ENCODE measurements at places on chromosomes 7 and 10.

DNA sequence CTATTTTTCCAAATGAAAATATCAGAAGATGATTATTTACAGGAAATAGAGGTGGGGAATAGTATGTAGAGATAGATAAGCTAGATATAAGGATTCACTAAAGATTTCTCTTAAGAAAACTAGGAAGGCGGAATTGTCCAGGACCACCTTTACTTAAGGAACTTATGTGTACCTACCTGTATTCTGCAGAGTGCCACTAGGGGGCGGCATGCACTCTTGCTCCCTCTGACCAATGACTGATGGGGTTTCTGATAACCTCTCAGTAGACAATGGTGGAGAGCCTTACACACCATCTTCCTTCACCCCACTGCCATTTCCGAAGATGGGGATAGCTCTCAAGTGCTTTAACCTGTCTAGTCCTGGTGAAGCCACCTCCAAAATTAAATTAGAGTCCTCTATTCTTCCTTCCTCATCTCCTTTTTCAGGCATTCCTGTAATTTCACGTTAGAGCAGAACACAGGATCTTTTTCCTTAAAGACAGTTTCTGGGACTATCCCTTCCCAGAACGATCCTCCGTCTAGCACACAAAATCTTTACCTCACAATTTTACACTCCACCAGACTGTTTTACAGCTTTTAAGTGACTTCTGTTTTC, 453.1 kb downstream of the SORCS1 start:
- peak; percentile 85 for DNase-seq

DNA sequence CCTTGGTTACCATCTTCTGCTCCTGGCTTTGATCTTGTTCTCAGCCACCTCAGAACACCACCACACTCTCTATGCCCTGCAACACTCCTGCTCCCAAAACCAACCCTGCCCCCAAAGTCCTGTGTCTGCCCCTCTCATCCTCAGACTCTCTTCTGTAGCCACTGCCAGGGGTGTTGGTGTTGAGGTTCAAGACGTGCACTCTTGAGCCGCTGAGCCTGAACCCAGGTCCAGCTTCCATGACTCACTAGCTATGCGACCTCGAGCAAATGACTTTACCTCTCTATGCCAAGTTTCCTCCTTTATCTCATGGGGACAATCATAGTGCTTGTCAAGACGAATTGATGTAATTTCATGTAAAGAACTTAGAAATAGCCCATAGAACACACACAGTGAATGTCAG, 840 bp upstream of the ATP6V0A4 start:
- no peak for DNase-seq

DNA sequence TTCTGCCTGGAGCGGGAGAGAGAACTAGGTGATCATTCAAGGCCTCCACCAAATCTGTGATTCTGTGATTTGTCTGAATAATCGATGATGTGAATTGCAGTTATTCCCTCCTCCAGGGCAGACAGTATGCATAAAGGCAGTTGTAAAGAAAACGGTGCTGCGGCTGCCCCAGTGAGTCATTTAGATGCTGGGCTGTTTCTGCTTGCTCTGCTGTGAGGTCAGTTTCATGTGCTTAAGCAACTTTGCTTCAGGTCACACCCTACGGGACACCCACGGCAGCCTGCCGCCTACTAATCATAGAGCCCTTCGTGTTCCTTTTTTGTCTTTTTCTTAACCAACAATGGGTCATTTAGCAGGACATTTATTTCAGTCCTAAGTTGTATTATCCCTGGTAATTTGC, 158.1 kb upstream of the PITRM1 start:
- DNase-seq: no peak

GRCh38 chr7:66427956-66428355, 200.7 kb upstream of the KCTD7 start:
- DNase-seq: no peak

DNA sequence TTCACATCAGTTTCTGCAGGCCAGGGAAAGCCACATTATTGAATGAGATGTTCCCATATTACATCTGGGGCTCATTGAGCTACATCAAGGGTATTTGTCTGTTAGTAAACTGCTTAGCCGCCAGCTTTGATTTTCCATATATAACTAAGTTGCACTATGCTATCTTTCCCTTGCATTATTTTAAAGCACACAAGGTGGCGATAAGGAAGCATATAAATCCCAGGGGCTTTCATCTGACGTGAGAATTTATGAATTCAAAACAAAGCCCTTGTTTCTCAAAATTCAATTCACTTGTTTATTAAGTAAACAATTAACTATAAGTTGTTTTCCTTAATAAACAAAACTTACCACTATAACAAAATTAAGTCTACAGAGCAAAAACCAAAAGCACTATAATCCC, 334.1 kb upstream of the TPK1 start:
- peak; percentile 3 for DNase-seq

DNA sequence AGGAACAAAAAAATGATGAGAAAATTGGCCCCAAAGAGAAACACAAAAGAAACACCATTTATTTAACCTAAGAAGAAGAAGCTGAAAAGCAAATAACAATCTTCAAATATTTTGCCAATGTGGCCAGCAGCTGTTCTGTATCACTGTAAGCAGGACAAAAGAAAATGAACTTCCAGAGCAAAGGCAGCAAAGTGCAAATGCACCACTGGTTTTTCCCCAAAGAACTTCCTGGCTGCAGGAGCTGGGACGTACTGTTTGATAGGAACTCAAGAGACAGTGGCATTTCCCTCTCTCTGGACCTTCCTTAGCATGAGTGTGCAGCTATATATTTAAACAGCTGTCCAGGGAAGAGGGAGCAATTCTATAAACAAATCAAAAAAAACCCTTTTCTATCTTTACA, 60.4 kb downstream of the RNLS start:
- DNase-seq: no peak

- DNase-seq: no peak
Measured at GRCh38 chr10:6995831-6996230, 415.0 kb downstream of the SFMBT2 start.

- DNase-seq: no peak
Measured at GRCh38 chr10:94232711-94233383, 129.9 kb downstream of the NOC3L start.

- no peak for DNase-seq
Measured at GRCh38 chr7:52758356-52758755, 277.1 kb upstream of the POM121L12 start.

DNA sequence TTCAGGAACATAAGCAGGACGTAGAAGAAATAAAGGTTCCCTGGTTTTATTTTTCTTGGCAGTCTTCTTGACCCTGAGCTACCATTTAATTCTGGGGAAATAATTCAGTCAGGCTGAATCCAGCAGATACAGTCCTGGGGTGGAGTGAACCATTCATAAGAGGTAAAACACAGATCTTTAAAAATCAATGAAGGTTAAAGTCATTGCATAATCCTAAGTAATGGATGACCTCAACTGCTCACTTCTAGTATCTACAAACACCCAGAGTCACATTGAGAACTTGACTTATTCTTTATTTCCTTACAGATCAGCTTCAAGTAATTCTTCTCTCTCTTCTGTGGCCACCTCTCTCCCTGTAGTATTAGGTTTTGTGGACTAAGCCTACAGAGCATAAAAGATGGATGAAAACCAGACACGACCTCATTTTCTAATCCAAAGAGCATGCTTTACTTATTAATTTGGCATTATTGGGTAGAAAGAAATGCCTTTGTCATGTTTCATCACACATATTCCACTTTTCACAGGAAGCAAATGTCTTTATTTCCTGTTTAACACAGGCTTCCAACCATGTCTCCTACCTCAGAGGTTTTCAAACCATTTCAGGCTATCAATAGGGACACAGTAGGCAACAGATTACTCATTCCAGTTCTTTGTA, 182.3 kb upstream of the IMMP2L start:
- no peak for DNase-seq

DNA sequence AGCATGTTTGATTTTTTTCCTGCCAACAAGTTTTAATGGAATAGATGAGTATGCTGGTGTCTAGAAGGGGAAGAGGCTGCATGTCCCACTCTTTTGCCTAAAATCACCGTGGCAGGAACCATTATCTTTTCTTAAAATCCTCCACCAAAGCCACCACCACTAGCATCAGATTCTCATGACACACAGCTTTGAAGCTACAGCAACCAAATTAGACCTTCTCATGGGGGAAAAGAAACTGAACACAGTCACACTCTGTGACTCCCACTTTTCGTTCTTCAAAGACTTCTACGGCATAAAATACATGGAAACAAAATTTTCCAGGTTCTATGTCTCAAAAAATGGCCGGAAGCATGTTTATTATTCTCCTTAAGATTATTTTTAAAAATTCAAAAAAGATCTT, 81.8 kb downstream of the SGMS1 start:
- peak; percentile 38 for DNase-seq

DNA sequence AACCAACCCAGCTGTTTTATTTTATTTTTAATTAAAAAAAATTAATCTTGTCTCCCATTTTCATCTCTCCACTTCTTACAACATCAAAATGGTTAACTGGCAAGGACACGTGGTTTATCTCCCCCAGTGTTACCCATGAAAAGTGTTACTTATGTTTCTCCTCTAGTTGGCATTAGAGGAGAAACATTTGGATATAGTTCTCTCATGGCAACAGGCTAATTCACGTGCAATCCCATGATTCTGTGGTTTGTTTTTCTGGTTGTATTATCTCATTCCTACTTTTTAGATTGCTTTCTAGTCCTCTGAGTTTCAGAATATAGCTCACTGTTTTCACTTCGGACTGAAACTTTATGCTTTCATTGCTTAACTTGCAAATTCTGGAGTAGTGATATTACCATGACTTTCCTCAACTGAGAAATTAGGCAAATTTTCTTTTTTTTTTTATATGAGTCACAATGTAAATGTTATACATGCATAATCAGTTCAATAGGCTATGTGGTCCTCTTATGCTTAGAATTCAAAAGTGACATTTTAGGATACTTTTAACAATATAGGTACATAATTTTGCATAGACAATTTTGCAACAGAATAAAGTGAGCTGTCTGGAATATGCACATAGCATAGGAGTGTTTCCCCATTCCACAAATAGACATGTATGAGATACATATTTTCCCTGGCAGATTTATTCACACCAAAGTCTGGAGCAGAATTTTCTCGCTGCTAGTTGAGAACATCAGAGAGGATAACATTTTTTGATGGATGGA, 43.0 kb downstream of the LHFPL3 start:
- no peak for DNase-seq

All from OCI-M1 (cell line).